ENCODE measurements at places on chromosomes 4 and X.

GRCh38 chr4:144820728-144821085 is 174.8 kb downstream of the HHIP start:
- no peak for DNase-seq

DNA sequence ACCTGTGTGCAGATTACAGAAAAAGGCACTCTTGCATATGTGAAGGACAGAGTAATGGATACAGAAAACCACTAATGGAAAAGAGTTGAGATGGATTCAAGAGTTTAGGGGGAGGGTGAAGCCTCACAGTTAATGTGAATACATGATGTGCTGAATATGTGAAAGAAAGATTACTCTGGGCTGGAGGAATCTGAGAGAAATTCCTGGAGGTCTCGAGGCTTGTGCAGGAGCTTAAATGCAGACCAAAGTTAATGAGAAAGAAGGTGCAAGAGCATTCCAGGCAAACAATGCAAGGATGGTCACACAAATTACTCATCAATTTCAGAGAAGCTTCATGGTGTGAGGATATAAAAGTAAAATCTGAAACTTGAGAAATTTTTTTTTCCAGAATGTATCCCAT is 768.8 kb downstream of the STPG2 start:
- no peak for DNase-seq

GRCh38 chr4:152892974-152893373 is 43.1 kb upstream of the FHDC1 start:
- DNase-seq: no peak

DNA sequence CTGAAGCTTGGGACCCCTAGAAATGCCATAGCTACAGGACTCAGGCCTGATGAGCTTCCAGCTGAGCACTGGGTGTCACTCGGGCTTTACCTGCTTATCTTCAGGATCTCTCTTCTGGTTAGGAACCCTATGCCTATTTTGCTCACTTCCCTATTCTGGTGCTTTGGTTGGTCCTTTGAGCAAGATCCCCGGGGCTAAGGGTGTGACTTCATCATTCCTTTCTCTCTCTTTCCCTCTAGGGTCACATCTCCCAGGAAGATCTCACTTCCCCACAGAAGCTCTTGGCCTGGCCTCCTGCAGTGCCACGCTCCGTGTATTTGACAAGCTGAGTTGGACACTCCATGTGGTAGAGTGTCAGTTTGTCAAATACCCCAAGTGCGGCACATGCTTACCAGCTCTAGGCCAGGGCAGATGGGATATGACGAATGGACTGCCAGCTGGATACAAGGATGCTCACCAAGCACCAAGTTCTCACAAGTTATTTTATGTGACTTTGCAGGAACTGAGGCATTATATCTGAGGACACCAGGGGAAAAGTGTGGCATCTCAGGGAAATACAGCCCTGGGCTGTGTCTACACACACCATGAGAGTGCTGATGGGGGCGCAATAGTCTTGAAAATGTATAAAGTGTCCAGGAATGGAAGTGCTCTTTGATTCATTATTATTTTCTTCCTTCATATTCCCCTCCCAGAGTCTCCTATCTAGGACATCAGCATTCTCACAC is 21.1 kb downstream of the VSIG4 start:
- DNase-seq: no peak

DNA sequence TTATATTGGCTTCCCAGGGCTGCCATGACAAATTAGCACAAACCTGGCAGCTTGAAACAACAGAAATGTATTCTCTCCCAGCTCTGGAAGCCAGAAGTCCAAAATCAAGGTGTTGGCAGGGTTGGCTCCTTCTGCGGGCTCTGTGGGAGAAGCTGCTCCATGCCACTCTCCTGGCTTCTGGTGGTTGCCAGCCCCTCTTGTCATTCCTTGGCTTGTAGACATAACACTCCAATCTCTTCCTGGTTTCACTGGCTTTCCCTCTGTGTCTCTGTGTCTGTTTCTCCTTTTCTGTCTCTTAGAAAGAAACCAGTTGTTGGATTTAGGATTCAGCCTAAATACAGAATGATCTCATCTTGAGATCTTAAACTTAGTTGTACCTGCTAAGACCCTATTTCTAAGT is 85.5 kb downstream of the USP46 start:
- DNase-seq: no peak

DNA sequence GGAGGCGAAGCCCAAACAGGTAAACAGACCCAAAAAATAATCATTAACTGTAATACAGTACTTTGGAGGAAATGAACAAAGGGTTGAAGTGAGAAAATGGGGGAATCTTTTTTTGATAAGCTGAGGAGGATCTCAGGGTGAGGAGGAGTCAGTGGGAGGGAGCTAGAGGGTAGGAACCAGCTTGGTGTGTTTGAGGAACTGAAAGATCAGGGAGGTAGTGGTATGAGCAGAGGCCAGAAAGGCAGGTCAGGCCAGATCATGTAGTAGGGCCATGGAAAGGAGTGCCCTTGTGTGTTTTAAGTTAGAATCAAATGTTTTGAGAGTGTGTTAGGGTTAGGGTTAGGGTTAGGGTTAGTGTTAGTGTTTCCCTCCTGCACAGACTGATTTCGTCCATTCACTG is 48.8 kb downstream of the PPP2R2C start:
- no peak for DNase-seq

- DNase-seq: no peak
These were observed 1554.0 kb upstream of the ADGRL3 start for GRCh38 chr4:59646082-59646481.

- DNase-seq: no peak
These were observed 31.0 kb downstream of the RAB40A start for GRCh38 chrX:103488332-103488731.

- no peak for DNase-seq
These were observed 16.6 kb downstream of the LRPAP1 start for GRCh38 chr4:3515646-3516045.

- DNase-seq: no peak
These were observed 59.3 kb upstream of the MAGED1 start for GRCh38 chrX:51834076-51834475.

GRCh38 chr4:151169900-151170299 is 70.5 kb downstream of the RPS3A start:
- DNase-seq: no peak

DNA sequence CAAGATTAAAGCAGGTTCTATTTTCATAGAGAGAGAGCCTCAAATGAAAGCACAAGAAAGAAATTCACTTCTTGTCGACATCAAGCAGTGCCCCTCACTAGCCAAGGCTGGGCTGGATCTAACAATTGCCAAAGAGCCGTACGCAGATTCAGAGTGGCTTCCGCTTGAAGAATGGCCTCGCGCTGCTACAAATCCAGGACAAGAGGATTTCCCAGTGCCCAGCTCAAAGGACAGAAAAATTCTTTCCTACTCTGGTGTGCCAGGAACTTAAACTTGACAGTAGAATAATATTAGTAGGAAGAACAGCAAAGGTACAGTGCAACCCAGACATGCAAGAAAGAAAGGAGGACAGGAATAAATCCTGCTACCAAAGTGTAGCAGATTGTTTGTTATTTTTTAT is 56.5 kb upstream of the PPARGC1A start:
- DNase-seq: no peak

DNA sequence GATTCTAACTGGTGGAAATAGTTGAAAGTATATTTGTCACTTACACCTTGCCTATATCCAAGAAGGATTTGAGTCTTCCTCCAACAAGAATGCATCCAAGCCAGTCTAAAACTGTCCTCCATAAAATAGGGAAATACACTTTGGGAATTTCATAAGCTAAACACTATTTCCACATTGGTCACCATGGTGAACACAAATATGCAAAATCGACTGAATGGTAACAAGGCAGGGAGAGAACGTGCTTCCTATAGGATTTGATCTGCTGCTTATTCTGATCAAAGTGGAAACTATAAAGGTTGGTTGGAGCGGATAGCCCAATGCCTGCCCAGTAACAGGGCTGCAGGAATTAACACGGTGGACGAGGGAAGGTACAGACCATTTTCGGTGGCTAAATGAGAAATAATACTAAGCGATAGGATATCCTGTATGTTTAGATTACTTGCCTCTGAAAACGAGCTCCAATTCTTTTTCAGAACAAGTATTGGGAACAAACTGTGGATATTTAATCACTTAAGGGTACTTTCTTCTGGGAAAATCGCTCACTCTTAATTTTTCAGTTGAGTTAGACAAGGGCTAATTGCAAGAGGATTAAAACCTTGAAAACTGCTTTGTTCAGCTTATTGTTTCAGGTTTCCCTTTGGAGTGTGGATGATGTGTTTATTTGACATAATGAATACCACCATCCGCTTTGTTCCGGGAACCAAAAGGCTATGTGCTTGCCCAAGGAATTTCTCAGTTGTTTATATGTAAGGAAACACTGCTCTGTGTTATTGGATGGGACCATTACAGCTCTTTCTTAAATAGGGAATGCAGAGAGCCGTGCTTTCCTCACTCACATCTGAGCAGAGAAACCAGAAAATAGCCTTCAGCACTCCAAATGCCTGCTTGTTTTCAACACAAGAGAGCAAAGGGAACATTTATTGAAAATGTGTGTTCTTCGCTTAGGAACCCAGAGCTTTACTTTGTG is 194.4 kb downstream of the CBR4 start:
- DNase-seq: no peak

- DNase-seq: no peak
These were observed 1235.5 kb upstream of the TENM3 start for GRCh38 chr4:181007751-181008150.

GRCh38 chr4:42570221-42570620 is 86.7 kb downstream of the ATP8A1 start:
- no peak for DNase-seq

DNA sequence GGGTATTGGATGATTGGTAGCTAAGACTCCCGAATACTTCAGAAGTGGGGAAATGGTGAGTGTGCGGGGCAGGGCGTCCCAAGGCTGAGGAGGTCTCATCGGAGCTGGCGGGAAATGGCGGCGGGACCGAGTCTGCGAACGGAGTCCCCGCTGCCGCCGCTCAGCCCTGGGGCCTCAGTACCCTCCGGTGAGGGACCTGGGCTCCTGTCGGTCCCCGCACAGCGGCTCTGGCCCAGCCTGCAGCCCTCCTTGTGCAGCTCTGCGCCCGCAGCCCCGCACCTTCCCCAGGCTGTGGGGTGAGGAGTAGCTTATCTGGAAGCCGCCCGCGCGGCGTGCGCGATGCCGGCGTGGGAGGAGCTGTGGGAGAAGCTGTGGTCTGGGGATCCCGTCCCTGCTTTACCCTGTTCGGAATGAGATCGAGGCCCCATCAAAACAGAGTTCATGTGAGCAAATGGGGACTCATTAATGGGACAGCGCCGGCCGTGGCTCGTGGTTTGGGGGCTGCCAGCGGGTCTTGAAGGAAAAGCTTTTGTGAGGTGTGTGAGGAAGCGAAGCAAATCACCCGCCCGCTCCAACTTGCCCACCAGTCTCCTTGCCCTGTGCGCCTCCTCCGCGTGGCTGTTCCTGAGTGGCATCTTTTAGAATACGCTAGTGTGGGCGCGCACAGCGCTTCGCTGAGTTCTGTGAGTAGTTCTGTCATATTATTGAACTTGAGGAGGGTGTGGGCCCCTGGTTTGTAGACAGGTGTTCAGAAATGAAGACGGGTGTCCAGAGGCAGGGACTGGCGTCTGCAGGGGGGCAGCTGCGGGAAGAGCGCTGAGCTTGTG is 531 bp downstream of the ZNF141 start:
- DNase-seq: no peak

GRCh38 chrX:43973249-43974099 is at the start of gene NDP:
Gene NDP (minus strand): TSS chrX:43973390. CDS start chrX:43958645, 14,745 bp downstream.
- DNase-seq: no peak

- no peak for DNase-seq
These were observed 419.8 kb downstream of the GALNTL6 start for GRCh38 chr4:172232966-172233365.

- DNase-seq: no peak
These were observed 1.5 kb downstream of the SLC10A4 start for GRCh38 chr4:48484494-48485168.

- DNase-seq: no peak
These were observed 25.0 kb upstream of the HMGB3 start for GRCh38 chrX:150958177-150958576.

DNA sequence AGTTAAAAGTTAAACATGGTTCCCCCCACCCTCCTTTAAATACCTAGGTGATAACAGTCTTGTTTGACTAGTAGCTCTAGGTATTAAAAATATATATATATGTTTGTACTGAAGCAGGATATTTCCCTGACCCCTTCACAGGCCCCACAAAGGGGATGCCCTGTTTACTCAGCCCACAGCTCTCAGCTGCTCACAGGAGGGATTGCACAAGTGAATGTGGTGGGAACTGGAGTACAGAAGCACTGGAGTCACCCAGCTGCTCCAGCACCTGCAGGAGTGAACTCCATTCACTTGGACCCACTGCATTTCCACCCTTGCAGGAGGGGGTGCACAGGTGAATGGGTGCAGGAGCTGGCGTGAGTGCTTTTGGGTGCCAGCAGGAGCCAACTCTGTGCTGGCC is 99.3 kb upstream of the TLR3 start:
- no peak for DNase-seq

DNA sequence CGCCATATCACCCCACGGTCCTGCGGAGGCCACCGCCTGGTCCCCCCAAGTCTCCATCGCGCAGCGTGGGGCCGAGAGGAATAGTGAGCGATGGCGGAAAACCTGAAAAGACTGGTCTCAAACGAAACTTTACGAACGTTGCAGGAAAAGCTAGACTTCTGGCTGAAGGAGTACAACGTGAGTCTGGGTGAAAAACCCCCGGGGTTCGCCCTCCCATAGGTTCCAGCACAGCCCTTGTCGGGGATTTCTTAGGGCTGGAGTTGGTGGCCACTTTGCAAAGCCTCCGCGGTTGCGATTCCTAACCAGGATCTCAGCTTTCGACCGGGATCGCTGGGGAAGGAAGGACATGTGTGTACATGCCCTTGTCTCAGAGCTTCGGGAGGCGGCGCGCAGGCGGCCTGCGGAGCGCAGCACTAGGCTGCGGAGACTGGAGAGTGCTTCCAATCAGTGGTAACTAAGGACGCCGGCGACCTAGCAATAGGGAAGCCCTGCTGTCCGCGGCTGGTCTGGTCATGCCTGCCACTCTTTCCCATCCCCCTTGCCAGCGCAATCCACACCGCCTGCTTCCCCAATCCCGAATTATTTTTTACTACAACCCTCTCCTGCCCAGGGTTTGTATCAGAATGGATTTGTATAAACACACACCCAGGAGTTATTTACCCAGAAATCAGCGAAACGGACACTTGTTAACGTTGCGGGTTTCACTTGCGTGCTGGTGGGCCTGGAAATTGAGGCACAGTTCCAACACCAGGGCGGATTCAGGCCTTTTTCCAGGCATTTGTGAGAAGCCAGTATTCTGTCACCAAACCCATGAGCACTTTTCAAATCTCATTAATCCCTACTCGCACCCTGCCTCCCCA is 741 bp downstream of the SPATA18 start:
- no peak for DNase-seq

GRCh38 chr4:159069922-159070321 is 33.0 kb upstream of the RAPGEF2 start:
- DNase-seq: no peak

- no peak for DNase-seq
These were observed 225.0 kb downstream of the QDPR start for GRCh38 chr4:17286752-17287460.

- no peak for DNase-seq
These were observed 110.2 kb upstream of the MYOZ2 start for GRCh38 chr4:119025420-119025819.

Measured in cortex of kidney (tissue), 1 donor.